Endothelial cell (in vitro differentiated cells): ENCODE measurements at places on chromosomes 16 and 17.

- no peak overlapping the region for H3K27ac ChIP-seq
- H3K4me1 ChIP-seq, result no peaks in the 10 kb centered on the region
- no peak overlapping the region for H3K4me3 ChIP-seq
- peaks cover 43% of the 10 kb centered on the region for H3K36me3 ChIP-seq
- no peak for DNase-seq
These were observed 92.1 kb upstream of the ZNF750 start for GRCh38 chr17:82931699-82932517.

- DNase-seq, result no peak
- H3K4me1 ChIP-seq, result no peaks in the 10 kb centered on the region
- H3K27ac ChIP-seq, result no peak overlapping the region
- H3K27me3 ChIP-seq, result peaks cover 11% of the 10 kb centered on the region
These were observed 22.6 kb upstream of the CACNG4 start for GRCh38 chr17:66941773-66942450.

GRCh38 chr17:28008513-28008912 lies 34.0 kb upstream of the NLK start:
- no peak overlapping the region for H3K27ac ChIP-seq
- H3K4me1 ChIP-seq, result no peaks in the 10 kb centered on the region
- H3K36me3 ChIP-seq, result no peaks in the 10 kb centered on the region
- no peak overlapping the region for H3K4me3 ChIP-seq
- H3K27me3 ChIP-seq, result peaks cover 3% of the 10 kb centered on the region

- H3K36me3 ChIP-seq, result no peaks in the 10 kb centered on the region
- DNase-seq, result peak; percentile 62
- H3K4me1 ChIP-seq, result no peaks in the 10 kb centered on the region
- no peaks in the 10 kb centered on the region for H3K27me3 ChIP-seq
These were observed 338.5 kb downstream of the PMP22 start for GRCh38 chr17:14926526-14927122.

GRCh38 chr16:78444-79150 lies 572 bp downstream of the MPG start:
- peaks cover 7% of the 10 kb centered on the region for H3K27me3 ChIP-seq
- H3K27ac ChIP-seq, result peak overlapping the region; percentile 57
- peaks cover under 1% of the 10 kb centered on the region for H3K36me3 ChIP-seq
- peaks cover 18% of the 10 kb centered on the region for H3K4me1 ChIP-seq
- H3K4me3 ChIP-seq, result peak overlapping the region; percentile 89
- DNase-seq, result peak; percentile 38

DNA sequence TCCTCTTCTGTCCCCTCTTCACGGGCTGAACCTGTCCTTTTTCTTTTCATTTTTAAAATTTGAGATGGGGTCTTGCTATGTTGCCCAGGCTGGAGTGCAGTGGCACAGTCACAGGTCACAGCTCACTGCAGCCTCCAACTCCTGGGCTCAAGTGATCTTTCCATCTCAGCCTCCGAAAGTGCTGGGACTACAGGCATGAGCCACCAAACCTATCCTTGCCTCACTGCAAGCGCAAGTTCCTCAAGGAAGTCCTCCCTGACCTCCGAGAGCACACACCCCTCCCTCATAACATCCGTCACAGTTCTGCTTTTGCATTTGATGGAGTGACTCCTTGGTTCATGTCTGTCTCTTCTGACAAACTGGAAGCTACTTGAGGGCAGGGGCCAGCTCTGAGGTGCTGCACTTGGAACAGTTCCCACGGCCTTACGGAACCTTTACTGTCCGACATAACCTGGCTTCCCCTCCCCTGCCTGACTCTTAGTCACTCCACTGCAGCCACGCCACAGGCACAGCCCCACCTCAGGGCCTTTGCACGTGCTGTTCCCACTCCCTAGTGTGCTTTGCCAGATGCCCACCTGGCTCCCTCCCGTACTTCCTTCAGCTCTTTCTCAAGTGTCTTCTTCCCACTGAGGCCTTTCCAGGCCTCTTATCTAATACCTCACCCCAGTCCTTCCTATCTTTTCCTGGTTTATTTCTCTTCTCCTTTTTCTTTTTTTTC lies 4.4 kb downstream of the TBX6 start:
- peak overlapping the region; percentile 44 for H3K4me3 ChIP-seq
- H3K4me1 ChIP-seq, result peaks cover 13% of the 10 kb centered on the region
- H3K36me3 ChIP-seq, result peaks cover 27% of the 10 kb centered on the region
- H3K27me3 ChIP-seq, result peaks cover 14% of the 10 kb centered on the region
- DNase-seq, result no peak

- no peaks in the 10 kb centered on the region for H3K27me3 ChIP-seq
- DNase-seq, result peak; percentile 8
- H3K36me3 ChIP-seq, result no peaks in the 10 kb centered on the region
- H3K4me1 ChIP-seq, result peaks cover 11% of the 10 kb centered on the region
- no peak overlapping the region for H3K4me3 ChIP-seq
These were observed 292.6 kb upstream of the SOX9 start for GRCh38 chr17:71828182-71828596.

DNA sequence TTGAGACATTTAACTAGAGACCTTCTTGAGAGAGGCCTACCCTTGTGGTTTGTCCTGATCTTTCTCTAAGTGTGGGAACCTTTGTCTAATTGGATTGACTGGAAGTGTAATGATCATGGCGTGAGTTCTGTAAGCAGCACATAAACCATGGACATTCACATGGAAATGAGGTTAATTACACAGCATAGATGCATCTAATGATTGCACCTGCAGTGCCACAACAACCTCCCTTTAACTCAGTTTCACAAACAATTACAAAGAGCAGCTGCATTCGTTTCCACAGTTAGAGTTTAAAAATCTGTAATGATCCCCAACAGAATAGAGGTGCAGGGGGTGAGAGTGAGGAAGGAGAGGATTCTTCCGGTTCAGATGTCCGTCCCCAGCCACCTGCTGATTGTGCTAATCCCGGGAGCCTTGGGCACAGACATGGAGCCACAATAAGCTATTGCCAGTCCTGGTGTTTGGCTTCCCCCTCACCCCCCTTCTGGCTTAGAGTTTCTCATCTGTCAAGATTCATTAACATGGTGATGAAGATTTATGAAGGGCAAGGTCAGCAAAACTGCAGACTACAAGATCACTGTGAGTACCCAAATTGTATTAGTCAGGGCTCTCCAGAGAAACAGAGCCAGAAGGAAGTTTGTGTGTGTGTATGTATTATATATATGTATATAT lies 659.2 kb upstream of the SOX9 start:
- no peaks in the 10 kb centered on the region for H3K36me3 ChIP-seq
- H3K27ac ChIP-seq, result no peak overlapping the region
- H3K27me3 ChIP-seq, result peaks cover 3% of the 10 kb centered on the region
- no peaks in the 10 kb centered on the region for H3K4me1 ChIP-seq
- no peak overlapping the region for H3K4me3 ChIP-seq

DNA sequence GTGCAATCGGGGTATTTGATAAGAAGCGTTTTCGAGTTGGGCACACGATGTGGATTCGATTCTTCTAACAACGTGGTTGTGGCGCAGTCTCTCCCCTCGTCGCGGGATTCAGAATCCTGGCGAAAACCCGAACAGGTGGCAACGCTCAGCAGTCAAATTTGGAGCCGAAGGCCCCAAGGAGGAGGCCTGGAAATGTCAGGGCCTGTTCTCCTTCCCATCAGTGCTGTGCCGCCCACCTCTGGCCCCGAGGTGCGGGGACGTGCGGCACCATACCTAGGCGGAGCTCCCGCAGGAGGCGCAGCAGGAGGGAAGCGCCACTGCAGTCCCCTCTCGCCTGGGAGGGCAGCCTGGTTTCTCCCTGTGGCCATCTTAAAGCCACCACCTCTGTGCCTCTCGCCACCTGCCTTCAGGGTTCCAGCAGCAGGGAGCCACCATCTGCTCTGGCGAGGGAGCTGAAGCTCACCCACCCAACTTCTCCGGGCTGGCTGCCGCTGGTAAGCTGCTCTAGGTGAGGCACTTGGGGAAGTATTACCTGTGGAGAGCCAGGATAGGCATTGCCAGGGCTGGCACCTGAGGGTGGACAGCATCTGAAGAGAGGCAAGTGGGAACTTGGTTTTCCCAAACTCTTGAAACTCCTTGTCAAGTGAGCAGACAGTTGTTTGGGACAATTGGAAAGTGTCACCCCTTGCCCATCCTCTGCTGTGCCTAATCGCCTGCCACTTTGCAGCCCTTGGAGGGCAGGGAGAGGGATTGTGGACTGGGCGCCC lies 2.6 kb upstream of the AATF start:
- peaks cover 27% of the 10 kb centered on the region for H3K4me1 ChIP-seq
- peaks cover 8% of the 10 kb centered on the region for H3K36me3 ChIP-seq
- H3K27ac ChIP-seq, result no peak overlapping the region
- peaks cover 25% of the 10 kb centered on the region for H3K27me3 ChIP-seq
- no peak overlapping the region for H3K4me3 ChIP-seq

DNA sequence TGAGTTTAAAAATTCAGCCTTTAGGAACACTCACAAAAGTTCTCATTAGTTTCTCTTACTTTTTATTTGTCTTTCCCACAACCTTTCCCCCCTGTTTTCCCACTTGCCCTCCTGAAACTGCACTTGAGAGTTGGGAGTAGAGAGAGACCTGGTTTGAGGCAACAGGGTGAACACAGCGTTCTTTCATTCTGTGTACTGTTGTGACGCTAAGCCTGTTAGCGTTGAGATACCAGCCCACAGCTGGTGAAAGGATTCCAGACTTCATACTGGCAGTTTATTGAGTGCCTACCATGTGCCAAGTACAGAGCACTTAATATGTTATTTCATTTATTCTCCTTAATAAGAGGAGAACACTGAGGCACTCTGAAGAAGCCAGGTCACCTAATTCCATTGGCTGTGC lies 10.3 kb downstream of the TNRC6C start:
- H3K27me3 ChIP-seq, result no peaks in the 10 kb centered on the region
- no peaks in the 10 kb centered on the region for H3K36me3 ChIP-seq
- DNase-seq, result no peak
- H3K27ac ChIP-seq, result no peak overlapping the region
- H3K4me3 ChIP-seq, result no peak overlapping the region

DNA sequence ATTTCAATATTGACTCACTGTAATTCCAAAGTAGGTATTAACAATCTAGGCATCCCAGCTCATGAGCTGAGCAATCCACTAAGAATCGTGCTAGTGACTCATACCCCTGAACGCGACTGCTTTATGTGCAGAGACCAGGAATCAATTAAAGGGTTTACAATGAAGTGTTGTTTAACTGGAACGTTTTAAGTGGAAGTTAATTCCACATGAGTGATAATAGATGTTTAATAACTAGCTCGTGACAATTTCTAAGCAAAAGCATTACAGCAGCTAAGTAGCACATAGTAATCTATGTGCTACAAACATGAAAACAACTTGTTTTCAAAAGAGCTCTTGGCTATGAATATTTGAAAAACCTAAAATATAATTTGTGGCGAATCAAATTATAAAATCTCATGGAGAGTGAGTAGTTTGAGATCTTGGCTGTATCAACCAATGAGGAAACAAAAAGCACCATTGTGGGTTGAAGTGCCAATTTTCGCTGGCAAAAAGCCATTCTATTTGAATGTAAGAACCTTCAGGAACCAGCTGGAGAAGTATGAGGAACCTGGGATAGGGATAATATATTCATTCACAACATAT lies 9.4 kb downstream of the GJC1 start:
- H3K27ac ChIP-seq, result no peak overlapping the region
- no peak for DNase-seq
- no peaks in the 10 kb centered on the region for H3K4me1 ChIP-seq
- no peaks in the 10 kb centered on the region for H3K27me3 ChIP-seq
- H3K36me3 ChIP-seq, result no peaks in the 10 kb centered on the region
- no peak overlapping the region for H3K4me3 ChIP-seq

- peaks cover 49% of the 10 kb centered on the region for H3K36me3 ChIP-seq
- DNase-seq, result no peak
- no peak overlapping the region for H3K27ac ChIP-seq
- no peak overlapping the region for H3K4me3 ChIP-seq
- H3K27me3 ChIP-seq, result peaks cover 11% of the 10 kb centered on the region
- no peaks in the 10 kb centered on the region for H3K4me1 ChIP-seq
These were observed 34.3 kb downstream of the IL4R start for GRCh38 chr16:27347930-27348685.
